ENCODE measurements at places on chromosomes 6 and 20.

- no peak for DNase-seq
These were observed 138.9 kb upstream of the PTPRK start for GRCh38 chr6:128659276-128659675.

DNA sequence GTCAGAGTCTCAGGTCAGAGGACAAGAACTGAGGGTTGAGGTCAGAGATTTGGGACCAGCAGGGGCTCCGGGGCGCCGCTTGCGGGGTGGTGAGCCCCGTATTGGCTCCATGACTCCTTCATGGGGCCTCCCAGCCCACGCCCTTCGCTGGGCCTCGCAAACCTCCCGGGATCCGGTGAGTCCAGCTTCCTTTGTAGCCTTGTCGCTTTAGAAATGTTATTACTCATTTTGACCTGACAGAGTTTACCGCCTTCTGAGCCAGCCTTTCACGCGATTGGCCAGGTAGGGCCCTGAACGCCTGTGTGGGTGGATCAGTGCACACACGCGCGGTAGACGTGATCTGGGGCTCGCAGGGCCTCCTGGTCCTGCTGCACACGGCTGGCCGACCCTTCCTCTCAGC lies 181.1 kb downstream of the ERMARD start:
- no peak for DNase-seq

DNA sequence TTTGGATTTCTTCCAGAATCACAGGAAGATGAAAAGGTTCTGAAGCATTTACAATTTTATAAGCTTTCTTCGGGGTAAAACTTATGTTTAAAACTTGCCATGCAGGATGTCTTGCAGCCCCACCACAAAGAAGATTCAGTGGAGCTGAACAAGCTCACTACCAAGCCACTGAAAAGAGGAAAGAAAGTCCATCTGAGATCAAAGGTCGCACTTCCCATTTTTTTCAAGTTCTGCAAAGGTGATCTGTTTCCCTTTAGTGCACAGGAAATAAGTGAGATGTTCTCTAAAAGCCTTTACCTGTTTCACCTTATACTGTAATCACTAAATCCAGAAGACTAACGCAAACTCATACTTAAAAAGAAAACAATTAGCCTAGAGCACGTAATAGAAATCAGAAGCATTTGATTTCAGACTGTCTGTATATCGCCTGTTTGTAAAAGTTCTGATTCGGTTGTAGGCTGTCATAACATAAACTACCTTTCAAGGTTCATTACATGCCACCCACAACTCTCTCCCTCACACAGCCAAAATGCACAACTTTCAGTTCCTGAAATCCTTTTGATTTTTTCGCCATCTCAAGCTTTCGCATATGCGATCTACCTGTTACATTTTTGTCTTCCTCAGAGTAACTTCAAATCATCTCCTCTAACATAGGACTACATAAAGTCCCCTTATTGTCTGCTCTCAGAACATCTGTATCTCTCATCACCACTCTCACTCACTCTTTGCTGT lies 1.8 kb downstream of the ECHDC1 start:
- DNase-seq, result no peak

DNA sequence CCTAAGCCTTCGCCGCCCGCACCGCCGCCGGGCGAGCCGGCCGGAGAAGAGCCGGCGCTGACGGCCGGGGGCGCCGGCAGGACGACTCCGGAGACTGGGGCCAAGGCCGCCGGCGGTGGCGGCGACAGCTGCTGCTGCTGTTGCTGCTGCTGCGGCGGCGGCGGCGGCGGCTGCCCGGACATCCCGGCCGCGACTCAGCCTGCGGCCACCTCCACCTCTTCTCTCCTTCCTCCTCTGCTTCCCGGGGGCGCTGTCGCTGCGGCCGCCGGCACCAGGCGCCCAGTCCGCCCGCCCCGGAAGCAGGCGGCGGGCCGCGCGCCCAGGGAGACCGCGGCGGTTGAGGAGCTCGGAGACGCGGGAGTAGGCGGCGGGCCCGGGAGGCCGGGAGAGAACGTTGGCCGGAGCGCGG lies 307 bp downstream of the RANBP9 start:
- DNase-seq, result peak; percentile 80

DNA sequence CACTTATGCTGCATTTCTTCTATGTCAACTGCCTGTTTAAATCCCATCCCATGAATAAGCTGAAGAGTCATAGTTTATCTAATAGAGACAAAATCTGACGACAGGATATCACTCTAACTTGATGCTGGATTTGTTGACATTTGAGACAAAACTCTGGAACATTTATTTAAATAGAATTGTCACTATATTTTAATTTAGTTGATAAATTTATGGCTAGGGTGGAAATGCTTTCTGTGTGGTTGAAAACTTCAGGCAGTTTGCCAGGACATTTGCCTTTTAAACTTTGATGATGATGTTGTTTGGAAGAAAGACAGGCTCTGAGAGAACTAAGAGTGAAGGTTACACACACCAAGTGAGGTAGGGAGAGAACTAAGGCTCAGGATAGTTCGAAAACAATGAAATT lies 68.1 kb downstream of the GJA1 start:
- DNase-seq, result no peak

GRCh38 chr20:56469077-56469449 lies 636 bp downstream of the RTF2 start:
- no peak for DNase-seq

GRCh38 chr20:3635346-3635745 lies 27.9 kb downstream of the GFRA4 start:
- no peak for DNase-seq

- DNase-seq, result no peak
These were observed 288.2 kb upstream of the MAN1A1 start for GRCh38 chr6:119637768-119638167.

GRCh38 chr6:97812940-97813339 lies 529.9 kb upstream of the MMS22L start:
- no peak for DNase-seq

DNA sequence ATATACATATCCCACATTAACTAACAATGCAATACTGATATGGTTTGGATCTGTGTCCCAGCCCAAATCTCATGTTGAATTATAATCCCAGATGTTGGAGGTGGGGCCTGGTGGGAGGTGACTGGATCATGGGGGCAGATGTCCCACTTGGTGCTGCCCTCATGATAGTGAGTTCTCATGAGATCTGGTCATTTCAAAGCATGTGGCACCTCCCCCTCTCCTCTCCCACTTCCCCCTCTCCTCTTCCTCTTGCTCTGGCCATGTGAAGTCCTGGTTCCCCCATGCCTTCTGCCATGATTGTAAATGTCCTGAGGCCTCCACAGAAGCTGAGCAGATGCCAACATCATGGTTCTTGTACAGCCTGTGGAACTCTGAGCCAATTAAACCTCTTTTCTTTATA lies 71.2 kb downstream of the FYN start:
- no peak for DNase-seq
